ENCODE measurements at places on chromosomes 2 and 18. TPM values are rescaled to one million over a fixed set of nuclear protein-coding genes. Genes with fewer than 3 reads are reported as not detected.

- H3K4me3 ChIP-seq: no peak overlapping the region
- H3K4me1 ChIP-seq: no peaks in the 10 kb centered on the region
- no peak overlapping the region for H3K27ac ChIP-seq
- no peaks in the 10 kb centered on the region for H3K27me3 ChIP-seq
Measured at GRCh38 chr2:56713978-56714377, 530.2 kb downstream of the CCDC85A start.

DNA sequence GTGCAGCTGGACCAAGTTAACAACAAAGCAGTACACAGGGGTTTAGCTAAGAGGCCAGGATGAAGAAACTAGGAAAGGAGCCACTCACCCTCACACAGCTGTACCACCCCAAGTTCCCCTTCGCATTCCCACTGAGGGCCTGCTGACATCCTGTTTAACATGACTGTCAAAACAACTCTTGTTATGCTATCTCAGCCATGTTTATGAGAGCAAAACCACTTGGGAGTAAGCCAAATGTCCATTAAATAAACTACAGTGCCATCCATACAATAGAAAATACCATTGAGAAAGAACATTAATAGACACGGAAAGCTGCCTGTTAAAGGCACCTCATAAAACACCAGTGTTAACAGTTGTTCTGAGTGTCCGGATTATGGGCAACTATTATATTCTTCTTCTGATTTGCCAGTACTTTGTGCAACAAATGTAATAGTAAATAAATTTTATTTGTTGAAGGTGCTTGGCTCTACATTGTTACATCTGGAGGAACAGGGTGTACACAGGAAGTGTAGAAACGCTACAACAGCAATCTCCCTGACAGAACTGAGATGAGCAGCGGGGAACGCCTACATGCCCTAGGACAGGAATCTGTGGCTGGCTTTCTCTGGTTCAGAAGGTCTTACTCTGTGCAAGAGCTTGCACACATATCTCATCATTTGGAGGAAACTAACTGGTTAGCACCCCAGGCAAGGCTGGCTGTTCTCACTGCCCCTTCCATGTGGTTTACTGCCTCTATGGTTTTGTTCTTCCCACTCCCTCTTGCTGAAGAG is 85.6 kb downstream of the EHD3 start:
- H3K4me1 ChIP-seq: no peaks in the 10 kb centered on the region
- H3K27me3 ChIP-seq: no peaks in the 10 kb centered on the region
- DNase-seq: no peak
- no peaks in the 10 kb centered on the region for H3K36me3 ChIP-seq
- no peak overlapping the region for H3K27ac ChIP-seq
- no peak overlapping the region for H3K4me3 ChIP-seq

DNA sequence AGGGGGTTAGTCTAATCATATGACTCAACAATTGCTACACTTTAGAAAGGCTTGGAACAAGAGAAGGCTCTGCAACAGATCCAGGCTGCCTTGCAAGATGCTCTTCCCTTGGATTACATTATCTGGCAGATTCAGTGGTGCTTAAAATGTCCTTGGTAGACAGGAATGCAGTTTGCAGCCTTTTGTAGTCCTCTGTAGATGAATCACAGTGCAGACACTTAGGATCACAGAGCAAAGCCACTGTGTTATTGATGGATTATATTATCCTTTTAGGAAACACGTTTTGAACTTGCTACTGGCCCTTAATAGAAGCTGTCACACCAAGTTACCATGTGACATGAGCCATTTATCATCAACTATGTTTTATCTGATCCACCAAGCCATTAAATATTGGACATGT is 152.2 kb downstream of the CBLN2 start:
- H3K36me3 ChIP-seq: no peaks in the 10 kb centered on the region
- H3K27me3 ChIP-seq: no peaks in the 10 kb centered on the region
- H3K4me3 ChIP-seq: no peak overlapping the region
- H3K27ac ChIP-seq: no peak overlapping the region
- no peaks in the 10 kb centered on the region for H3K4me1 ChIP-seq
- no peak for DNase-seq

GRCh38 chr2:241924069-241924908 is 54.8 kb downstream of the RTP5 start:
- no peak for DNase-seq
- H3K36me3 ChIP-seq: no peaks in the 10 kb centered on the region
- H3K27me3 ChIP-seq: no peaks in the 10 kb centered on the region
- peaks cover 2% of the 10 kb centered on the region for H3K4me1 ChIP-seq
- no peak overlapping the region for H3K4me3 ChIP-seq
- no peak overlapping the region for H3K27ac ChIP-seq

DNA sequence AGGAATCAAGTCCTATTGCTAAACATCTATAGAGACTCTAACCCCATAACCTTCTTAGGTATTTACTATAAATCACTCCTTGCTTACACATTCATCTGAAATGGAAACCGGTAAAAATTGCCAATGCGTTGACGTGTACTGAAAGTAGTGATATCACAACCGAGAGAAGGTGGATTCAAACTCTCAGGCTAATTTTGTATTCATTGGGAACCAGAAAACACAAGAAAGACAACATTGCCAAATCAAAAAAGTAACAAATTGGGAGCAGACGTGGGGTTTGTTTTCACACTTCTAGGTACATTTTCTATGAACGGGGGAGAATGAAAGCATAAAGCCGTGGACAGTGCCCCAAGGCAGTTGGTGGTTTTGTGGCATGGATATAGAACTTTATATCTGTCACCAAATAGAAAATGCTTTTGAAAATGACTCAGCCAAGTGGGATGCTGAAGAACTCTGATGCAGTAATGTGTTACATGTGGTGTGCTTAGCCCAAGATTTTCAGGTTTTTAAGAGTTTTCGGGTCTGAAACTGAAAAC is 155.1 kb upstream of the RASGRP3 start:
- no peak overlapping the region for H3K27ac ChIP-seq
- no peak overlapping the region for H3K4me3 ChIP-seq
- no peak for DNase-seq
- no peaks in the 10 kb centered on the region for H3K36me3 ChIP-seq
- H3K27me3 ChIP-seq: no peaks in the 10 kb centered on the region

GRCh38 chr2:65382776-65383357 is 49.5 kb downstream of the SPRED2 start:
- H3K36me3 ChIP-seq: no peaks in the 10 kb centered on the region
- 0 out of 2 replicates have a peak, but pooled peaks cover 1% of the 10 kb centered on the region for H3K4me1 ChIP-seq
- H3K27ac ChIP-seq: no peak overlapping the region
- H3K4me3 ChIP-seq: no peak overlapping the region
- no peak for DNase-seq

GRCh38 chr18:77102259-77103040 is 30.1 kb downstream of the MBP start:
- no peak for DNase-seq
- no peak overlapping the region for H3K4me3 ChIP-seq
- H3K27me3 ChIP-seq: no peaks in the 10 kb centered on the region
- no peak overlapping the region for H3K27ac ChIP-seq
- H3K4me1 ChIP-seq: peaks cover 31% of the 10 kb centered on the region

- H3K4me1 ChIP-seq: peaks cover 9% of the 10 kb centered on the region
- no peak overlapping the region for H3K4me3 ChIP-seq
- no peaks in the 10 kb centered on the region for H3K27me3 ChIP-seq
- H3K36me3 ChIP-seq: no peaks in the 10 kb centered on the region
- DNase-seq: no peak
- H3K27ac ChIP-seq: no peak overlapping the region
Measured at GRCh38 chr2:2704428-2705090, 373.5 kb upstream of the MYT1L start.

GRCh38 chr18:37343542-37343851 is 222.1 kb downstream of the CELF4 start:
- DNase-seq: no peak
- H3K36me3 ChIP-seq: no peaks in the 10 kb centered on the region
- H3K27me3 ChIP-seq: no peaks in the 10 kb centered on the region

DNA sequence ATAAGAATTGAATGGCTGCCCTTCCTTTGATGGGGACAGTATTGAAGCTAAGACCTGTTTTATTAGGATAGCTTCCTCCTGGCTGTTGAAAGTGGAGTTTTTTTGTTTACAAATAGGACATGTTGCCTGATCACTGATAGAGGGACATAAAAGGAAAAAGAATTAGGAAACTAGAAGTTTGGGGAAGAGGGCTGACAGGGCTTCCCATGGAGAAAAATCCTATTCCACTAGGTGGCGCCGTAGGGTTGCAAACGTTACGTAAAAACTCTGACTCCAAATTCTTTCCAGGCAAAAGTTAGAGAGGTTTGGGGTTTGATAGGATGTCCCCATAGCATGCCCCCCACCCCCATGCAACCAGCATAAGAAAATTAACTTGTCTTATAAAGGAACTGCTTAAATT is 11.1 kb upstream of the RBFA start:
- no peak overlapping the region for H3K4me3 ChIP-seq
- no peaks in the 10 kb centered on the region for H3K4me1 ChIP-seq
- H3K36me3 ChIP-seq: no peaks in the 10 kb centered on the region
- no peak overlapping the region for H3K27ac ChIP-seq

- no peak overlapping the region for H3K4me3 ChIP-seq
- peaks cover 4% of the 10 kb centered on the region for H3K4me1 ChIP-seq
- H3K27ac ChIP-seq: no peak overlapping the region
- no peaks in the 10 kb centered on the region for H3K27me3 ChIP-seq
Measured at GRCh38 chr2:17303521-17303920, 214.7 kb downstream of the RAD51AP2 start.

GRCh38 chr2:18752667-18753422 is 163.5 kb upstream of the NT5C1B start:
- no peak overlapping the region for H3K27ac ChIP-seq
- DNase-seq: no peak
- no peaks in the 10 kb centered on the region for H3K4me1 ChIP-seq

DNA sequence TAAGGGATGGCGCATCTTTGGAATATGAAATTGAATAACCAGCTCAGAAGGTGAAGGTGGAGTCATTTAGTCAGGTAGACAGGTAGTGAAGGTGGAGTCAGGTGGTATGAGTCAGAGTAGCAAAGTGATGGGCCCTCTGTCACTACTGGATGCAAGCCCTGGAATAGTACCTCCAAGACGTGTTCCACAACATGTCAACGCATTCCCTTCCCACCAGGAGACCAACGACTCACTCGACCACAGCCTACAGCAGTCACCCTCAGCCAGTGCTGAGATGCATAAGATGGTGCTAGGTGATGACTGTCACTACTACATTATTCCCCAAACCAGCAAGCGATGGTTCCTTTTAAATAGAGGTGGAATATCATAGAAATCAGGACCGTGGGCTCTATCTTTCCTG is 6.8 kb downstream of the CPLX4 start:
- no peak overlapping the region for H3K4me3 ChIP-seq
- H3K27ac ChIP-seq: no peak overlapping the region
- no peaks in the 10 kb centered on the region for H3K36me3 ChIP-seq
- no peaks in the 10 kb centered on the region for H3K4me1 ChIP-seq
- H3K27me3 ChIP-seq: peaks cover 2% of the 10 kb centered on the region

DNA sequence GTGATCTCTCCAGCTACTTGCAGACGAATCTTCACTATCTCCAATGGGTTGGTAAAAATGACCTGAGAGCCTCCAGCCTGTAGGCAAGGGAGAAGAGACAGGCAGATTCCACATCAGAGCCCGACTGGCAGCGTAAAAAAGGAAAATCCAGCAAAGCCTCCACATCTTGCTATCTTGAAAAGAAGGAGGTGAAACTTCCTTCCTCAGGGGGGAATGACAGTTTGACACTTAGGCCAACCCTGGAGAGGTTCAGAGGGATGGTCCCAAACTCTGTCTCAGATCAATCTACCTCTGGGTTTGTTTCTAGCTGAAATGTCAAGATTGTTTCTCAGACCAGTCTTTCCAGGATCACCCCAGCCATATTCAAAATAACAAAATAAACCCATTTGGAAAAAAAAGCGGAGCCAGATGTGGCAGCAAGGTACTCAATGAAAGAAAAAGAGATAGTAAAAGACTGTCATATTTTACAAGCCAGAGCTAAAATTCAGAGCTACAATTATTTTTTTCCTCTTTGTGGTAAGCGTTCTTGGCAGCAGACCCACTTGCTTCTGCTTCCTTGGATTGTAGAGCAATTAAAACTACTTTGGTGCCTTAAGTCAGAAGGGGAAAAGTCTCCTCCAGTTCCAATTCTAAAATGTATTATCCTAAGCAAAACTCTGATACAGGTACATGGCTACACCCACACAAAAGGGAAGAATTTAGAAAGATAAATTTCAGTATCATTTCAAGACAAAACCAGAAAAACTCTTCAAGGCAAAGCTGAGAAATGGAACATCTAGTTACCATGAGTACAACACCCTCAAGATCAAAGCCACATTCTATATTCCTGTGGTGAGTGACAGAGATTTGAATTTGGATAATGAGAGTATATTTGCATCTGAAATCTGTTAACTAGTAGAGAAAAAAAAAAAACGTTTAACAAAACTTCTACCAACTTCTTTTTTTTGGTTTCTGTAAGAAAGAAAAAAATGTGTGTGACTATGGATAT is 100.1 kb downstream of the SLC25A12 start:
- no peak for DNase-seq
- H3K36me3 ChIP-seq: no peaks in the 10 kb centered on the region
- peaks cover 13% of the 10 kb centered on the region for H3K4me1 ChIP-seq
- no peaks in the 10 kb centered on the region for H3K27me3 ChIP-seq
- H3K4me3 ChIP-seq: no peak overlapping the region

DNA sequence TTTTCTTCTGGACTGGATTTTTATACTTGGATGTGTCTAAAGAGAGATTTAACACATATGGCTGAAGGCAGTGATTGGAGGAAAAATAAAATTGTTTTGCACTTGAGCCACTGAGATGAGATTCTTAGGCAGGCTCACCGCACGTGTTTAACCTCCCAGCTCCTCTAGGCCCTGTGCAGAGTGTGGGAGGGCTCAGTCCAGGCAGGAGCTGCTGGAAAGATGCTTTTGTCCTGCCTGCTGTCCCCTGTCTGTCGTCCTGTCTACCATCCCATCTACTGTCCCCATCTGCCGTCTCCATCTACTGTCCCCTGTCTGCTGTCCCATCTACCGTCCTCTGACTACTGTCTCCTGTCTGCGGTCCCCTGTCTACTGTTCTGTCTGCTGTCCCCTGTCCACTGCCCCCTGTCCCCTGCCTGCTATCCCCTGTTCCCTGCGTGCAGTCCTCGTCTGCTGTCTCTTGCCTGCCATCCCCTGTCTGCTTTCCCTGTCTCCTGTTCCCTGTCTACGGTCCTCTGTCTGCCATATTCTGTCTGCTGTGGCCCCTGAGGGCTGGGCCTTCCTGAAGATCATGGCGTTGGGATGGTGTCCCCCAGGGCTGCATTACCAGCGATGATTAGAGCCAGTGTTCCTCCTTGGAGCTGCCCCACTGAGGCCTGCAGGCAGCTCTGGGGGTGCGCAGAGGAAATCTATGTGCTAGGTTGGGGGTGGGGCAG is 43.7 kb upstream of the HS6ST1 start:
- H3K27me3 ChIP-seq: no peaks in the 10 kb centered on the region
- H3K4me3 ChIP-seq: no peak overlapping the region
- H3K36me3 ChIP-seq: no peaks in the 10 kb centered on the region

The IL36B gene
- not detected for polyA plus RNA-seq

The DSG4 gene
- not detected for polyA plus RNA-seq

The RBMS1 gene
- polyA plus RNA-seq: 37.3 TPM

The TBC1D8 gene
- 20.8 TPM for polyA plus RNA-seq

The FKBP1B gene
- 151 TPM for polyA plus RNA-seq

The HTRA2 gene
- polyA plus RNA-seq: 37.6 TPM

The EVA1A gene
- 2.4 TPM for polyA plus RNA-seq

The MSH6 gene
- 45.8 TPM for polyA plus RNA-seq

Measured in H1 (cell line).